KG1 (cell line): ENCODE measurements at places on chromosomes 16 and 17.
A peak's percentile ranks its signal among the peaks of the same experiment; 100 is the strongest.

DNA sequence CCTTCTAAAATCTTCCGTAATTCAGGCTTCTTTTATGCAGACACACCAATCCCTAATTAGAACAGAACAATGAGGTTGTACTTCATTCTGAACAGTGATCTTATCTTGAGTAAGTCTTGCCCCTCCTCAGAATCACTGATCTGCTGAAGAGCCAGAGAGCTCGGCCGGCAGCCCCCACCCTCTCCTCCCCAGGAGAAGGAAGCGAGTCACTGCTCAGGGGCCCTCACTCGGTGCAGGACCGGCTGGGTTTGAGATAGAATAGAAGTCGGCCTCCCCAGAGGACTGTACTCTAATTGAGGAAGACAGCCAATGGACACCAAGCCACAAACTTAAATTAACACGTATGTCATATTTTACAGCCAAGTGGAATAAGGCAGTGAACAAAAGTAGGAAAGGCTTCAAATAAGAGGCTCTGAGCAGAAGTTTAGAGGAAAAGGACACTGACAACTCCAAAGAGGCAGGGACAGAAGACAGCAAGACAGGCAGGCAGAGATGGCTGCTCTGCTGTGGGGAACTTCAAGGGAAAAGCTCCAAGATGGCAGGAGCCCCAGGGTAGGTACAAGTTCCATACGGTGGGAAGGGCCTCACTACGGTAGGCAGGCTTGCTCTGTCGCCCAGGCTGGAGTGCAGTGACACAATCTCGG, 18.6 kb downstream of the CREBBP start:
- DNase-seq, result no peak

DNA sequence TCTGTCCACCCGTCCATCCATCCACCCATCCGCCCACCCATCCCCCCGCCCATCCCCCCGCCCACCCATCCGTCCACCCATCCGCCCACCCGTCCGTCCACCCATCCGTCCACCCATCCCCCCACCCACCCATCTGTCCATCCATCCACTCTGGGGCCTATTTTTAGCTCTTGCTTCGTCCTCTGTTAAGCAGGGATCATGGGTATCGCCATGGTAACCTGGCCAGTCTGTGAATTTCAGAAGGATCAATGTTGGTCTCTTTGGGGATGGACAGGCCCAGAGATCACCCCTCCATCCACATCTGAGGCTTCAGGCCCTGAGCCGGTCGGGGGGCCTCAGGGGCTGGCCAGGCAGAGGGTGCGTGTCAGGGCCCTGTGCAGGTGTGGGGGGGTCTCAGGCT, 15.2 kb upstream of the DPEP1 start:
- no peak for DNase-seq

GRCh38 chr17:38559880-38560230, 45.9 kb downstream of the SRCIN1 start:
- DNase-seq, result no peak

GRCh38 chr16:15459791-15460190, 25.4 kb downstream of the BMERB1 start:
- DNase-seq, result no peak

DNA sequence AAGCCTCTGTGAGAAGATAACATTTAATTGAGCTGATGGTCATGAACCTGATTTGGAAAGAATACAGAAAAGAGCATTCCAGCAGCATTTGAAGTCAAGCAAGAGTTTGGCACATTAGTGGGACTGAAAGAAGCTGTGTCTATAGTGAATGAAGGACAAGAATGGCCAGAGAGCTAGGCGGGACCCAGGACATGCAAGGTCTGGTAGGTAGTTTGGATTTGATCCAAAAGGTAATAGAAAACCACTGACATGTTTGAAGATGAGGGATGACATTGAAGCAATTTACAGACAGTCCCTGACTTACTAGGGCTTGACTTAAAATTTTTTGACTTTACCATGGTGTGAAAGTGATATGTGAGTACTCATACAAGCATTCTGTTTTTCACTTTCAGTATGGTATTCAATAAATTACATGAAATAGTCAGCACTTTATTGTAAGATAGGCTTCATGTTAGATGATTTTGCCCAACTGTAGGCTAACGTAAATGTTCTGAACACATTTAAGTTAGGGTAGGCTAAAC, 7.6 kb downstream of the CYB5B start:
- DNase-seq, result no peak

- DNase-seq, result no peak
Measured at GRCh38 chr17:76329664-76330063, 21.6 kb upstream of the QRICH2 start.

GRCh38 chr16:57824888-57825287, 22.6 kb upstream of the KIFC3 start:
- no peak for DNase-seq

DNA sequence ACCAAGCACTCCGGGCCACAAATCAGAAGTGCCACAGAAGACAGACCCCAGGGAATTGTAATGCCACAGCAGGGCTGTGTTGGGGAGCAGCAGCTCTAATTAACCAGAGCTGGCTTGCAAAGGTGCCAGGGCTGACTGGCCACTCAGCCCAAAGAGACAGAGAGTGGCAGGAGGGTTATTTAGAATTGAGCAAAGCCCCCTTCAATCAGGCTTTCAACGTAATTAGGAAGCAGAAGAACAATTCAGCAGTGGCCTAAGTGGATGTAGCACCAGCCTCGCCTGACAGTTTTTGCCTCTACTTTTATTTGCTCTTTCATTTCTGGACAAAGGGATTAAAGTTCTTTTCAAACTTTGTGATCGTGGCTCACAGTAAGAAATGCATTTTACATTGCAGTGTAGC, 278.3 kb upstream of the IRX3 start:
- no peak for DNase-seq

- DNase-seq, result no peak
Measured at GRCh38 chr16:76913046-76913445, 277.9 kb upstream of the MON1B start.

- no peak for DNase-seq
Measured at GRCh38 chr16:57623251-57624043, 5.0 kb upstream of the ADGRG1 start.

- DNase-seq, result no peak
Measured at GRCh38 chr16:88427376-88427775, 25.7 kb upstream of the ZFPM1 start.

- no peak for DNase-seq
Measured at GRCh38 chr17:7744416-7744815, 26.9 kb downstream of the DNAH2 start.

DNA sequence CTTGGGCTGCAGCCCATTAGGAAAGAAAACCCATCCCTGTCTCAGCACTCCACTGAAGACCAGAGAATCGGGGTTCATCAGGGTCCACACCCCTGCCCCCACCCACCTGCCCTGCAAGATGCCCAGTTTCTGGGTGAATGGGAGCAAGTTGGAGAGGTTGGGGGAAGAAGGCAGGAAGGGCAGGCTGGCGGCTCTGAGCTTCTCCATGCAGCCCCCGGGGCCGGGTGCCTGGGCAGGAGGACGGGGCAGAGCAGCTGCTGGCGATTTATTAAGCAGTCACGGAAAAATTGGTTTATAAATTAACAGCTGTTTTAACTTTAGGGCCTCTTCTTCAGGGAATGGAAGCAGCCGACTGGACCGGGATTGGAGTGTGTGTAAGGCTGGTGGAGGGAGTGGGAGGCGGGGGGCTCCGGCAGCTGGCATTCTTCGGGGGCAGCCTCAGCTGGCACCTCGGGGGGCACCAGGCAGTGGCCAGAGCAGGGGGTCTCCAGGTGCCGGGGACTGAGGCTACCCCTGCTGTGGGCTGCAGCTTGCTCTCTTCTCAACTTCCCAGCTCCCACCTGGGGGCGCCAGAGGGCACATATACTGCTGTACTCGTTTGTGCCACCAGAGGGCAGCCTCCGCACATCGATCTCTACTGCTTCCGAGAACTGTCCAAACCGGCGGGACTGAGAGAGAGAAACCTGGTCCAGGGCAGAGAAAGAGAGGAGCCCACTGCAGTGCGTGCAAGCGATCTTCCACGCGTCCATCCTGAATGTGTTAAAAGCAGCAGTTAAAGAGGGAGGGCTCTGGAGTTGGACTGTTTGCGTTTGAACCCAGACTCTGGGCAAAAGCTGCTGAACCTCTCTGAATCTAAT, 5.0 kb upstream of the PPP1R1B start:
- peak; percentile 80 for DNase-seq

- no peak for DNase-seq
Measured at GRCh38 chr17:21166595-21167210, 39.9 kb downstream of the DHRS7B start.

DNA sequence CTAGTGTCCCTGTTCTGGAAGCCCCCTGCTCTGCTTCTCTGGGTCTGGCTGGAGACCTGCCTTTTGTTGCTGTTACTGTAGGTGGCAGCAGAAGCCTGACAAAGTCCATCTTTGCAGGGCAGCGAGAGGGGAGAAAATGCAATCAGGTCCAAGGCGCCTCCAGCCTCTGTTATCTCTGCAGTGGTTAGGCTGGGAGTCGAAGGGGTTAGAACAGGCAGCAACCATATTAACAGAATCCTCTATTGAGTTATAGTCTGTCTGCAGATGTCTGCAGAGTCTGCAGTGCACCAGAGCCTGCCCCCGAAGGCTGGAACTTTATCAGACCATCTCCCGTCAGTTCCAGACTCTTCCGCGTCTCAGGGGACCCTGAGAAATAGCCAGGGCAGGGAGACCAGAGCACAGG, 404.9 kb upstream of the EEF2KMT start:
- DNase-seq, result no peak

DNA sequence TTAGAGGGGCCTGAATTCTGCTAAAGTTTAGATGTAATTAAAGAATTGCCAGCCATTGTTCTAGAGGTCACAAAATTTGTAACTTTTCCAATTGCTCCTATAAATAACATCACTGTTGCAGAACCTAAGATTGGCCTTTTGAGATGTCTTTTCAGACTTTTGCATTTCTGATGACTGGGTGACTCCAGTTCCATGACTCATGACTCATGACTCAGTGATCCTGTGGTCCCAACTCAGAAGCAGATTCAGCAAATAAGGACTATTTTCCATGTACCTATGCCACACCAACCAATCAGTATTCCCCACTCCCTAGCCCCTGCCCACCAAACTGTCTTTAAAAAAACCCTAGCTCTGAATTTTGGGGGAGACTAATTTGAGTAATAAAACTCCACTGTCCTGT, 740.9 kb downstream of the CDH8 start:
- DNase-seq, result no peak
